ENCODE measurements at places on chromosomes 4 and X.

DNA sequence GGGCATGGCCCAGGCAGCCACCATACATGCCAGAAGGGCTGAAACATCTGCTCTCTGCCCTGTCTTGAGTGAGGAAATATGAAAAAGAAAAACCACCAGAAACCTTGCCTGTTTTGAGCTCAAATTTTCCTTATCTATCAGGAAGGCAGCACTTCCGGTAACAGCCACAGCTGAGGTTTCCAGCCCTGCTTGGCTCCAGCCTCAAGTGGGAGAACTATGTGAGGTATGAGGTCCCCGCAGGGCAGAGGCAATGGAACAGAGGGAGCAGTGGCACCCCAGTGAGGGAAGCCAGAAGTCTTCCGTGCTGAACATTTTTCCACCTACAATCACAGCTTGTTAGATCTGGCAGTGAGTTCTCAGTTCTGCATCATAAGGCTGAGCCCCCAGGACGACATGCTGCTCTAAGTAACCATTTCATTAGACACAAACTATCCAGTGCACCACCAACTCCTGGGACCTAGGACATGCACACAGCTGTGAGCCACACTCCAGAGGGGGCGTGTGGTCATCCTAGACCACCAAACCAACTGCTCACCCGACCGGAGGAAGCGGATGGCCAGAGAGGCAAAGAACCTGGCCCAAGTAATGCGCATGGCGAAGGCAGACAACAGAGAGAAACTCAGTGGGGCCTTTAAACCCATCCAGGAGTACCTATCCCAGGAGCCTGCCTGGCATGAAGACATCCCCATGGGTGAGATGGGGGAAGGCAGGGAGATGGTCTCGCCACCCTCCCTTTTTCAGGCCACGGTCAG lies 22.6 kb downstream of the WDR1 start:
- no peak for DNase-seq

GRCh38 chr4:149344436-149344835 lies 471.2 kb downstream of the IQCM start:
- DNase-seq = no peak

DNA sequence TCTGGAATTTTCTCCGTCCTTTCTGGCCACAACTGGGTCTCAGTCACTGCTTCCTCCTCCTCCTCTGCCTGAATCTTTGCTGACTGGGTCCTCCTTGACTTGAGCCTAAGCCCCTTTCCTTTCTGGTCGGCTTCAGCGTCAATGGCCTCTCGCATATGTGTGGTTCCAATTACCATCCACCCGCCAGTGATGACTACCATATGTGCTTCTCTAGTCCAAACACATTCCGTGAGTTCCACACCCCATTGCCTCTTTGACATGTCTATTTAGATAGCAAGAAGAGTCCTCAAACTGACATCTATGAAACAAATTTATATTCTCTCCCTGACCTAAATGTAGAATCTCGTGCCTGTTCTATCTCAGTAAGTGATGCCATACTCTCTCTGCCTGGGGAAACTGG lies 19.8 kb downstream of the MXRA5 start:
- DNase-seq = no peak

GRCh38 chr4:70940134-70940533 lies 38.0 kb downstream of the MOB1B start:
- no peak for DNase-seq

GRCh38 chrX:139892512-139892911 lies 40.3 kb downstream of the ATP11C start:
- no peak for DNase-seq

GRCh38 chr4:4984186-4984585 lies 35.1 kb downstream of the CYTL1 start:
- DNase-seq = no peak

GRCh38 chrX:73213734-73214425 lies 771 bp downstream of the NAP1L2 start:
- DNase-seq = no peak

DNA sequence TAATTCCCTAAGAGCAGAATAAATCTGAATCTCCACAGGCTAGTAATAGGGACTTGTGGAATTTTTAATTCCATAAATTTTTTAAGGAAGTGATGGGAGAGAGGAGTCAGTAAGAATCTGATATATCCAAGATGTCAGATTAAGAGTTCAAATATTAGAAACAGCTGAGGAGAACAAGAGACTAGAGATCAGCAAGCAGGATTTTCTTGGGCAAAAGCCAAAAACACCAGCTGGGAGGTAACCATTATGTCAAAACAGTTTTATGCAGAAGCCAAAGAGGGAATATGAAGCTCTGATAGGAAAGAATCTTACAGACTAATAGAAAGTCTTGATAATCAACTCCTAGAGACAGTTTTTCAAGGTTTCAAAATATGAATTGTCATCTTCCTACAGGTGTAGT lies 72.2 kb upstream of the RBPJ start:
- DNase-seq = no peak

DNA sequence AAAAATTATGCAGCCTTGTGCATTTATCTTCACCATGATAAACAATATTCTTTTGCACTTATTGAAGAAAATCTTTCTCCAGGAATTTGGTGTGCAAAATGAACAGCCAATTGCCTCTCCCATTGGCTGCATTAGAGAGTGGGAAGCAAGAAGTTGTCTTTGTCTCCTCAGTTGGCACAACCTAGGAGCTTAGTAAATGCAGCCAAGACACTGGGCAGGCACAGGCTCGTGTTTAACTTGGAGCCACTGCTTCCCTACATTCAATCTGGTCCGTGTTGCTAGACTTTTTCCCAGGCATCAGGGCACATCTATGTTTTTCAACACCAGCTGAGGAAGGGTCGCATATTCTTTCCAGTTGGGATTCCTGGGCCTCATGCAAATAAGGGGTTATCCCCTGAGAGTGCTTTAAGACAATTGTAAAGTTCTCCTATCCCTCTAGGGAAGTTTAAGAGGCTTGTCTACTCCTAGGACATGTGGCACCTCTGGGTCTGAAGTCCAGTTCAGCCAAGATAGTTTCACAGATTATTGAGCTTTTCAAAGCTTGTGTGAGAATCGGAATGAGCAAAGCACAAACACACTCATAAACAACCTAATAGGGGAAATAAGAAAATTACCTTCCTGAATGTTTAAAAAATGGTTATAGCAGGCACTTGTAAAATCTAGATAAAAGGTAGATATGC lies 31.8 kb upstream of the SRD5A3 start:
- no peak for DNase-seq

DNA sequence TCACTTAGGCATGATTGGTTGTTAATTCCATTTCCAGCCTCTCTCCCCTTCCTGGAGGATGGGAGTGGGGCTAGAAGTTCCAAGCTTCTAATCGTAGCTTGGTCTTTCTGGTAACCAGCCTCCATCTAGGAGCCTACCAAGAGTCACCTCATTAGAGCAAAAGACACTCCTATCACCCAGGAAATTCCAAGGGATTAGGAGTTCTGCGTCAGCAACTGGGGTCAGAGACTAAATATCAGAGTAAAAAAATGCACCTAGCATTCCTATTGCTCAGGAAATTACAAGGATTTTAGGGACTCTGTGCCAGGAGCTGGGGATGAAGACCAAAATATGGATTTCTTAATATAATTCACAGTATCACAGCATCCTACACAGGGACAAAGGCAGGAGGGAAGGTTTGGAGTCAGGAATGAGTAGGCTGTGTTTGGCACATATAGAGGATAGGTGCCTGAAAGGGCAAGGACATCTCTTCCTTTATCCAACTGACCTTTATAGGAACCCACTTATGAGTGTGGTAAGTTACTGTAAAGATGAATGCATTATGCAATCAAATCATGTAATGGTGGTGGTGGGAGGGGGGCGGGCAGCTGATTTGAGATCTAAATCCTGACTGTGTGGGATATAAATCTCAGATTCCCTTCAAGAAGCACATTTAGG lies 30.5 kb upstream of the LIMCH1 start:
- DNase-seq = no peak

DNA sequence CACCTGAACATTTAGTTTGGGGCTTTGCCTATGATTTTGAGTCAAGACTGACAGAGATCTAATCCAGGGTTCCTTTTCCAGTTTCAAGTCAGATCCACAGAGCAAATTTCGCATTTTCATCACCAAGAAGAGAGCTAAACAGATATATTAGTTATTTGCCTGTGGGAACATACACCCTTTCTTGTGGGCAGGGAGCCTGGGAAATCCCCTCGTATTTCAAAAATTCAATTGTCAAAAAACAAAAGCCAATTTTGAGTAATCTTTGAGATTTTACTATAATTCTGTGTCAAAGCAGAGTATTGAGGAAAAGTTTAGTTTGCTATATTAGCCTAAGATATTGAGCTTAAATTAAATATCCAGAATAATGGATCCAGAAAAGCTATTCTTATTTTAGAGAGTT lies 56.6 kb downstream of the AFM start:
- no peak for DNase-seq

- DNase-seq = no peak
Measured at GRCh38 chr4:168558599-168558998, 61.7 kb downstream of the PALLD start.

GRCh38 chrX:113935518-113935917 lies 648.4 kb upstream of the HTR2C start:
- DNase-seq = no peak

GRCh38 chrX:84475101-84475500 lies 27.2 kb downstream of the HDX start:
- no peak for DNase-seq
